ENCODE measurements at places on chromosomes 6 and 20.

GRCh38 chr20:33658929-33659328 lies 3.2 kb upstream of the C20orf144 start:
- no peak for DNase-seq

- DNase-seq, result no peak
These were observed 119.5 kb downstream of the FOXC1 start for GRCh38 chr6:1729133-1729749.

DNA sequence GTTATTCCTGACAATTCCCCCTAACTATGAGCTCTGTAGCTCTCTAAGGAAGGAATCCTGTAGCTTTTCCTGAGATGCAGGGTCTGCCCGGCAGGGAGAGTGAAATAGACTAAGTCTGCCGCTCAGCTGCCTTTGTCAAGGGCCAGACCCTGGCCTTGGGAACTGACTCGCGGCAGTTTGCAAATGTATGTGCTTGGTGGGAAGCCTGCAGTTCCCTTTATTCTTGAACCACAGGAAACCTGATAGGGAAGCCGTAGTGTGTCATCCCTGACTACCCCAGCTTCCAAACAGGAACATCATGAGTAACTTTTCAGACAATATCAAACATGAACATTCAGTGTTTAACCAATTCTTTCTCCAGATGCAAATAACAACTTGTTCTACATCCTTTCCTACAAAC lies 78.7 kb upstream of the IFNGR1 start:
- no peak for DNase-seq

- no peak for DNase-seq
These were observed 115.4 kb downstream of the ISM1 start for GRCh38 chr20:13336308-13337089.

DNA sequence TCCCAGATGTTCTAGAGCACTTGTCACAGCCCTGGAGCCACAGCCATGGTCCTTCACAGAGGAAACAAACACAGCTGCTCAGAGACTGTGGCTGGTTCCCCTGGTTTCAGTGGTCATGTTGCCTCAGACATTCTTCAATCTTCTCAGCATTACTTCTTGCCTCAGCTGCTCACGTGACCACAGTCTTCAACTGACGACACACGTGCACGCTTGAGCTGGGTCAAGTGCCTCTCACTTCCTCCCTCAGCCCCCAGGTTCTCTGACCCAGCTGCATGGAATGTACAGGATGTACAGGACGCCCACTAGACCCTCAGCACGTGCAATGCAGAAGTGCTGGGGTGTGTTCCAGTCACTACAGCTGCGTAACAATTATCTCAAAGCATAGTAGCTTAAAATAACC lies 159.8 kb upstream of the GGTLC1 start:
- DNase-seq, result no peak

DNA sequence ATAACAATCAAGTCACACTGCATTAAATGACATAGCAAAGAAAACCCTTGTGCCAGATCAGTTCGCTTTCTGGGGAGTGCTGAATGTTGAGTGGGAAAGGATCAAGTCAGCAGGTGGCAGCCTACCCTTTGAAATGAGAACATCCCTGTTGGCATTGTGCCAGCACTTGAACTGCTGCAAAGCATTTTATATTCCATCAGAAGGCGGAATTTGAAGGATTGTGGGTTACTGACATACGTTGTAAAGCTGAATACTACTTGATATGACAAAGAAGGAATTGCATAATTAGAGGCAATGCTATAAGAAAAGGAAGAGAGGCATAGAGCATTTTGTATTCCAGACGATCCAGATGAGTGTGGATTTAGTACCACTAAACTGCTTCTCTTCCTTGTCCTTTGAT lies 26.5 kb downstream of the BCKDHB start:
- DNase-seq, result peak; percentile 83

- no peak for DNase-seq
These were observed 72.3 kb downstream of the SLC16A10 start for GRCh38 chr6:111159633-111160032.

DNA sequence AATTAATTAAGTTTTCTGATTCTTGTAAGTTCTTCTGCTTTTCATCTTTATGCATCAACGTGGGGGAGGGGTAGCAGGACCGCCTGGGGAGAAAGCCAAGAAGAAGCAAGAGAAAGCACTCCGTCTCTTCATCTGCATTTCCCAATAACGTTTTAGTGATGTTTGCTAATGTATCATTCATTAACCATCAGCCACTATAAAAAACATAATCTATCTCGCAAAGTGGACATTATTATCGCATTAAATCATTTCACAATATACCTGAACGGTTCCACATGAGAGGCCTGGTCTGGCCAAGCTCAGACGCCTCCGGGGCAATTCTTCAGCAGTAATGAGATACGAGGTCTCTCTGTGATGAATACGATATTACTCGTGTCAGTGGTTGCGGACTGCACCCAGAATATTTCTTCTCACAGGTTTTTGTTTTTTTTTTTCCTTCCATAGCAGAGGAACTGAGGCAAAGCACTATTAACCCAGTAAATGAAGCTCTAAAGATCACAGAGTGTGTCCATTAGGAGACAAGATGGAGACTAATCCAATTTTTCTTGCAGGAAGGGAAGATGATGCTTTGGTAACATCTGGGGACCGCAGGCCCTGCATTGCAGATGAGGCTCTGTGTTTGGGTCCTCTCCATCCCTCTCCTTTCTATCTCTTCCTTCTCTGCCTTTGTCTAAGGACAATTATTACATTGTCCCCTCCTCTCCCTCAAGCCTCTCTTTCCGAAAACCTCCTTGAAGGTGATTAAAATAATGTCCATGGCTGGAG lies 156.1 kb downstream of the SLC35B3 start:
- DNase-seq, result no peak

GRCh38 chr20:51389543-51390264 lies 152.8 kb downstream of the NFATC2 start:
- DNase-seq, result no peak

GRCh38 chr6:140806431-140806830 lies 1326.3 kb upstream of the GJE1 start:
- no peak for DNase-seq

DNA sequence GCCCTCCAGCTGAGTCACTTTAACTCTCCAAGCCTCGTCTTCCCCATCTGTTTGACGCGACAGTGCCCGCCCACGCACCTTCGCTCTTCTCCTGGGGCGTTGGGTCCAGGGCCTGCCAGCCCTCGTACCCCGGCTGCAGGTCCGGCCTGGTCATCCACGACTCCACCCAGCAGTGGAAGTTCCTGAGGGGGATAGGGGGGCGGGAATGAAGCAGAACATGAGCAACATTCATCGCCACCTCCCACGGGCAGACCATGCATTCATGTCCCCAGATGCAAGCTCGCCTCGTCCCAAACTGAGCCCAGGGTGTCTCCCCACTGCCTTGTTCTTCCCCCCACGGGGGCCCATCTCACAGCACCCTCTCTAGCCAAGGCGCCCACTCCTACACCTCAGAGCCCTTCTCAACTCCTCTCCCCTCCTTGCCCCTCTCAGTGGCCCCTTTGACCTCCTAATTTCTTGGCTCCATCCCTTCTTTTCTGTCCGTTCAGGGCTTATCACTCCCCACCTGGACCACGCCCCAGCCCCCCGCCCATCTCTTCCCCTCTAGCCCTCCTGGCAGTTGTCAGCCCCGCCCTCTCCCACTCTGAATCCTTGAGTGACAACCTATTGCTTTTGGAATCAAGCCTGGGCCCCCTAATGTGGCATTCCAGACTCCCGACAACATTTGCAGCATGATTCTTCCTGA lies 23.7 kb downstream of the TGM2 start:
- DNase-seq, result no peak

GRCh38 chr6:63740709-63741108 lies 105.1 kb downstream of the PHF3 start:
- DNase-seq, result no peak

DNA sequence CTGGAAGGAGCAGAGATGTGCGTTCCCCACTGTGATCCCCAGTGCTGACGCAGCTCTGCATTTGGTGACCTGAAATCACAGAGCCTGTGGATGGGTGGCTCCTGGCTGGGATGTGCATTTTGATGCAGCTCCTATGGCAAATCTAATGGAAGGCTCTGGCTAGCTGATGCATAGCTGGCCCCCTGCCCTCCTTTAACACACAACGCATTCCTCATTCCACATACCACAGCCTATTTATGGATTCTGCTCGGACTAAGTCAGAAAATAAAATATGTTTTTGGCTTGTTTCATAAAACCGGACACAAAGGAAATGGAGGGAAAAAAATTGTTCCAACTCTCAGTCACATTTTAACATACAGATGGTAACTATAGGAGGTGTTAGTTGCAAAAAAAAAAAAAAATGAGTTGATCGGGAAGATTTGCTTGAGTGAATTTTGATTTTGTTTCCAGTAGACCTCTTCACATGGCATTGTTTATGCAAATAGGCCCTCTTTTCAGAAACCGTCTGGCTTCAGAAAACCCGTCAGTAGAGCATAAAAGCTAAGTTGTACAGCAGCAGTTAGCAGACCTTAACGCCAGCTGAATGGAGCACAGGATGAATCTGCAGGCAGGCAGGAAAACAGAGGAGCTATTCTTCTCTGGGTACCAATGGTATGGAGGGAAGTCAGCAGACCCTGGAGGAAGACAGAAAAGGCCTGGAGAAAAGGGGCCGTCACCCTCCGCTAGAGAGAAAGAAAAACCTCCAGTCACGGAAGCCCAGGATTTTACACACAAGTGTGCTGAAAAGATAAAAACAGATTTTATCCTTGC lies 215.4 kb downstream of the HDGFL1 start:
- no peak for DNase-seq

GRCh38 chr20:59137532-59137931 lies 26.1 kb upstream of the ZNF831 start:
- DNase-seq, result no peak

DNA sequence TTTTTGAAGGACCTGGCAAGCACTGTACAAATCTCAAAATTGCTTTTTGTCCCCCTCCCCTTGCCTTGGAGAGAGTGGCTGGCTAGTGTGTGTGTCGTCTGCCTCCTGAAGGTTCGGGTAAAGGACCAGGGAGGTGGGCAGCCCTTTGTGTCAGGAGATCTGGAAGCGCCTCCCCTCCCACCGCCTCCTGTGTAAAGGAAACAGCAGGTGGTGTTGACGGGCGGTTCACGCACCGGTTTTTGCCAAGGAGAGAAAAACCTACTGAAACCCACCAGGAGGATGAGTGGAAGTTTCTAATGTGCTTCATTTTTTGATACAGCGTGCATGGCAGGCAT lies 1.2 kb downstream of the ENTPD6 start:
- DNase-seq, result no peak

Measured in suprapubic skin (tissue), 4 donors.